Epithelial cell of umbilical artery (primary cell): ENCODE measurements at places on chromosomes 7 and 10. TPM values are rescaled to one million over a fixed set of nuclear protein-coding genes. Genes with fewer than 3 reads are reported as not detected.

FAM25A gene
- total RNA-seq = not detected in 2 replicates

TRIM56 gene
- 6.5 and 17.5 TPM in 2 replicates for total RNA-seq

SEM1 gene
- total RNA-seq = 31.0 and 42.6 TPM in 2 replicates

LRMDA gene
- total RNA-seq = 0.46 and 3.9 TPM in 2 replicates

SLC13A1 gene
- total RNA-seq = not detected in 2 replicates

DOCK1 gene
- 81.2 and 82.7 TPM in 2 replicates for total RNA-seq
